PC-9 (cell line): ENCODE measurements at places on chromosomes 5 and 9.

GRCh38 chr9:99752417-99753109 is 69.1 kb upstream of the NR4A3 start:
- no peak for DNase-seq

- no peak for DNase-seq
Measured at GRCh38 chr5:113022661-113023060, 46.1 kb downstream of the DCP2 start.

GRCh38 chr5:154779105-154779504 is 23.9 kb downstream of the LARP1 start:
- no peak for DNase-seq

DNA sequence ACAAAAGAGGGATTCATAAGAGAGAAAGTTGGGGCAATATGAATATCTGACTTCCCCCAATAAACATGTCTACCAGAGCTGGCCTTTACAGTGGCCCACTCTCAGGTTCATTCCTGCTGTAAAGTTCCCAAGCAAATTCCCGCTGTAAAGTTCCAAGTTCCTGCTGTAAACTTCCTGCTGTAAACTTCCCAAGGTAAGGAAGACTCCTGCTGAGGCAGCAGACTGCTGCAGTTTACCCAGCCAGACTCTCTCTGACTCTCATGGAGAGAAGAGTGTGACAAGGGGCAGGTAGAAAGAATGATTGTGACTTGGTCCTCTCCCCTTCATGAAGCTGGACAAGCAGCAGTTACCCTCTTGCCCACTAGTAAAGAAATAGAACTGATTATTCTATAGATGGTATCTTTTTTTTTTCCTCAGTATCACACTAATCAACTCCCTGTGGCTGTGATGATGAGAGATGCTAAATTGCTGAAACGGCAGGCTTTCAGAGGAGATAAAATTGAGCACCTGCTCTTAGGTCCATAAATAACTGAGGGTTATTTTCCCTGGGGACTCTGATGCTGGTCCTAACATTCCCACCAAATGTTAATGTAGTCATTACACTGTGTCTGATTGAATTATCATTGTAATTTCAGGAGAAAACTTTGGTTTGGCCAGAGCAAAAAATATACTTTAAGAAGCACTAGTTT is 220.4 kb downstream of the PARP8 start:
- DNase-seq = no peak

DNA sequence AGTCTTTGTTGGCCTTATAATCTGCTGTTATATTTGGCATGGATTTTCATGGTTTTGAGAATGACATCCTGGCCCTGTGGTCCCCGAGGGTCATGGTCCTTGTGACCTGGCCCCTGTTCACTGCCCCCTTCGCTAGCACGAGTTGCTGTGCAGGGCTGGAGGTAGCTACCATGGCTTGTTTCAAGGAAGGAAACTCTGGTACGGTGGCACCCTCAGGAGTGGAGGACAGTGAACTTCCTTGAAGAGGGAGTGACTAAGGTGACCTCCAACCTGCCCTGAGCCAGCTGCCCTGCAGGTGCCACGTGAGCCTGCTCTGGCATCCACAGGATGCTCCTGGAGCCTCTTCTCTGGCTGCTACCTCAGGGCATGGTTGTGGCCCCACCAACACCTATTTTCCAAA is 62.1 kb downstream of the MTAP start:
- no peak for DNase-seq

- DNase-seq = no peak
Measured at GRCh38 chr5:175887463-175887862, 16.1 kb downstream of the CPLX2 start.

DNA sequence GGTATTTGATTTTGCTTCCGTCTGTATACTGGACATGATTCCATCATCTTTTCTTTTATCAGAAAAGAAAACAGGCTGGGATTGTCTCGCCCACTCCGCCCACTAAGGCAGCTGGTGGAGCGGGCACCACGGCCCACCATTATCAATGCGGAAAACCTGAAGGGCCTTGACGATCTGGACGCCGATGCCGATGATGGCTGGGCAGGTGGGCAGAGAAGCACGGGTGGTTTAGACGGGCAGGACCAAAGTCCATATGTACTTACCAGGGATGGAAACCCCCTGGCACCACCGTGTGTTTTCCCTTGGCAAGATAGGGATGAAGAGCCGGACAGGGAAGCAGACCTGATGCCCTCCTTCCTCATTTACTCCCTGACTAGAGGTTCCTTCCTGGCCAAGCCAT is 53.7 kb downstream of the PRRC2B start:
- DNase-seq = no peak

DNA sequence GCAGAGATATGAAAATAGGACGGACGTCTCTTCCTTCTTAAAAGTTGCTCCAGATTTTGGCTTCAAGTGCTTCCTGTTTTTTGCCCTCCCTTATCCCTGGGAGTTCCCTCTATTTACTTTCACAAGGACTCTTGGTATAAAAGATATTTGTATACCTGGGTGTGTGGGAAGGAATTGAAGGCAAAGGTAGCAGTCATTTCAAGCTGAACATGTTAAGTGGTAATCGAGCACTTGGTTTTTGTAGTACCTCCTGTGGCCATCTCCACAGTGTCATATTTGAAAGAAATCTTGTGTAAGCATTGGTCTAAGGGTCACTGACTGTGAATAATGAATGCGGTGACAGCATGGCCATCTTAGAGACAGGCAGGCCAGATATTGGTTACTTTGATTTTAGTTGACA is 593.6 kb downstream of the MTRR start:
- no peak for DNase-seq

DNA sequence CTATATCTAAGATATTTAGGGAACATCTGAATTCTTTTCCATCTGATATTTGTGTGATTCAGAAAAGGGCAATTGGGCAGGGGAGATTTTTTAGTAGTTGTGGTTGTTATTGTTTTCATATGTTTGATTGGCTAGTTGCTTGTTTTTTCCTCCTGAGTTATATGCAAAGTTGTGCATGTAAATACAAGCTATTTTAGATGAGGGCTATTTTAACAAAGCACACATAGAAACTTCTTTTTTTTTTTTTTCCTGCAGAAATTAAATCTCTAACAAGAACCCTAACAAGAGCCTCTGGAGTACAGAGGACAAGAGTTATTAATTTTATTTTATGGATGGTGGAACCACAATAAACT is 559.1 kb downstream of the CETN3 start:
- DNase-seq = no peak

DNA sequence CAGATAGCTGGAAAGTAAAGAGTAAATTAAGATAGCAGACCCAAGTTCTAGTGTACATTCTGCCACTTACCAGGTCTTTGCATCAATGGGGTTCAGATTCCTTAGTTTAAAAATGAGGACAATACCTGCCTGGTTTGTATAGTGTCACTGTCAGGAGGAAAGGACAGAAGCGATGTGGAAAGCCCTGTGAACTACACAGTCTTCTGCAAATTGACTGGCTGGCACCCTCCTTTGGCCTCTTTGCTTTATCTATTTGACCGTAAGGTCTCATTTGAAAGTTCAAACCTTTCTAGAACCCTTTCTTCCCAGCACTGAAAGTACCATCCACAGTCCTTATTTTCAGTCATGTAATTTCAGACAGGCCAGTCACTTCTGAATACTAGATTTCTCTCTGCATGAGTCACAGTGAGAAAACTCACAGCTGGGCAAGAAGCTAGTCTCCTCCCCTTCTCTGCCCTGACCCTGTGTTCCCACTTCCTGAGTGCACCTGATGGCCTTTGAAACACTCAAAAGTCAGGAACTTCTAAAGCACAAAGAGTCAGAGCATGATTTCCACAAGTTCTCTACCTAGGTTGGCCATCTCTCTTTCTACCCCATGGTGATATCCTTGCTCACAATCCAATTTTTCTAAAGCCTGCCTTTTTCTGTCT is 91.3 kb upstream of the RASEF start:
- DNase-seq = peak; percentile 39

DNA sequence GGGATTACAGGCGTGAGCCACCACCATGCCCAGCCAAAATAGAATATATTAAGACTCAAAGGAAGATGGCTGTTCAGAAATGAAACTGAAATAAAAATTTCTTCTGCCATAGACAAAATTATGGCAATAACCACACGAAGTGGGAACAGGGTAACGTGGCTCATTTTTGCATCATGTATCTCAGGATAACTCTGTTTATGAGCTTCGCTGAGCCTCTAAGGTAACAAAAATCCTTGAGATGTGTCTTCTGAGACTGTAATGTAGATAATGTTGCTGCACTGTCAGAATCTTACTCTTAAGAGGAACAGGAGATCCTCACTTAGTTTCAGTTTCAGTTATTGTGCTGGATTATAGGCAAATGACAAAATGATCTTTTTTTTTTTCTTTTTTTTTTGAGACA is 153.8 kb downstream of the GOLPH3 start:
- DNase-seq = no peak

- DNase-seq = no peak
Measured at GRCh38 chr9:30198463-30199309, 2185.8 kb upstream of the ACO1 start.

GRCh38 chr9:84975926-84976325 is 306.4 kb downstream of the NTRK2 start:
- peak; percentile 55 for DNase-seq

- DNase-seq = no peak
Measured at GRCh38 chr9:127520941-127521918, 69.9 kb downstream of the LRSAM1 start.

DNA sequence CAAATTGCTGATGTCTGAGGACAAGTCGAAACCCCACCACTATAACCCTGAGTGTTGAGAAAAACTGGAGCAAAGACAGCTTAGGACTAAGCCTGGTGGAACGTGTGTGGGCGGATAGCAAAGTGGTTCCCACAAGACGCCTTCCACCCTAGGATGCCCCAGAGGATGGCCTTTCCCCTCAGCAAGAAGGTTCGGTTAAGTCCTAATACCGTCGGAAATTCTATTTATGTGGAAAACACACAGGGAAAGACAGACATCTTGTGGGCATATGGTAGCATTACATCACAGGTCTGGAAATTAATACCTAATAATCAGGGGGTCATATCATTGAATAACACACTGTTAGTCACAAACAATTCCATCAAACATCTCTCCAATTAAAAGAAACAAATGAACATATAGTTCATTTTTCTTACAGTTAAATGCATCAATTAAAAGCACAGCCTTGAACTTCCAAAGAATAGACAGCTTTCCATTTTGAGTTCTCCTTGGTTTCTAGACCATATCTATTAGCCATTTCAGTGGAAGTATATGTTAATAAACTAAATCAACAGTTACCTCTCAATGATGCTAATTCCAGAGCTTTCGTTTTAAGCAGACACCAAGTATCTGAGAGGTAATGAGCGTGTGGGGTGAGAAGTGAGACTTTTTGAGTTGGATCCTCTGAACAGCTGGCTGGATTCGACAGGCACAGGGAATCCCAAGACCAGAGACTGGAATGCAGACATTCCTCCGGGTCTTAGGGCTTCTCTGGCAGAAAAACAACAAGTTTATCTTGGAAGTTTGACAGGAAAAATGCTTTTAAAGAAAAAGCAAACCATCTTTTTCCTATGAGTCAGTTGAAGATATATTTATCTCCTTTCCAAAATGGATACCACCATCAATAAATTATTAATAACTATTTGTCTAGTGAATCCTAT is 2.9 kb upstream of the ICE1 start:
- peak; percentile 67 for DNase-seq

- DNase-seq = no peak
Measured at GRCh38 chr5:6634306-6634705, 1.1 kb downstream of the SRD5A1 start.

GRCh38 chr5:160463740-160464465 is 42.2 kb downstream of the PTTG1 start:
- peak; percentile 72 for DNase-seq

GRCh38 chr5:99928490-99928889 is 606.7 kb upstream of the FAM174A start:
- no peak for DNase-seq

- no peak for DNase-seq
Measured at GRCh38 chr5:81187885-81188284, 45.2 kb upstream of the CKMT2 start.

DNA sequence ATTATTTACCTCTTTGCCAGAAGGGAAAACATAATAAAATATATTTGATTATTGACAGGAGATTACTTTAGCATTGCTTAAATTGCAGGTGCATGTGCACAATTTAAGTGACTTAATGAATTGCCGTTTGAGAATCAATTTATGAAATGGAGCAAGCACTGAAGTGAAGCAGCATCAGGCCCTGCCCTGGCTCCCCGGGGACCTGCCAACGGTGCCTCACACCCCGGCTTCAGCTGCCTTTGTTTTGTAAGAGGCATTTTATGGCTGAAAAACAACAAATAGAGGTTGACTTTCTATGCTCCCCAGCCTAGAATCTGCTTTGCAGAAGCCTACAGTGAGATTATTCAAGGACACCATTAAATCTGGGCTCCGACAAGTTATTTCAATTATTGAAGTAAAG is 359.1 kb upstream of the IRX4 start:
- no peak for DNase-seq

DNA sequence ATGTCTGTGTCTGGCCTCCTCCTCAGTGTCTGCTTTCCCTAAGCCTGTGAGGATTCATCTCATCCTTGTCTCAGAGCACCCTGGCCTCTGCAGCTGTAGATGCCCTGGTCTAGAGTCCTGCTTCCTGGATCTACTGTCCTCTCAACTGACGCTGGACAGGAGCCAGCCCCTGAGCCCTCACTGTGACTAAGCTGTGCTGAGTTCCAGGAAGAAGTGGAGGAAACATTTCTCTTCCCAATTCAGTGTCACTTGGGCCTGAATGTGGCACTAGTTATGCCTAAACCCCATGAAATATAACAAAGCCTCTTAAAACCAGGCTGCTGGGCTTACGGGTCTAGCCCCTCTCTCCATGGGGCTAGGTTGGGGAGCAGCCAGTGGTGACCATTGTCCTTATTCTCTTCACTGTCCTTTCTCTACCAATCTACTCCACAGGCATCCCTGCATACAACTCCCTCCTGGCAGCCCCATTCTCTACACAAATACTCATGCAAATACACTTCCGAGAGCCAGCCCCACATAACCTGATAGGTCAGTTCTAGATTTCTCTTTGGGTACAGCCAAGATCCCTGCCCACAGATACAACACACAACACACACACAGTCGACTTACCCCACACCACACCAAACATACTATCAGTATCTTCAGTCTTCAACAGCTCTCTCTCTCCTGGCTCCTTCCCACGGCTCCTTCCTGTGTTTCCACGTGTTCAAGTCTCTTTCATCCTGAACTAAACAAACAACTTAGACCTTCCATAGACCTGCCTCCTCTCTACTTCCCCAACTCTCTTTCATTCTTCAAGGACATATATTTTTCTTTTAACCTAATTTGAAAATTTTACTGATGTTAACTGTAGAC is 220.8 kb downstream of the SNX18 start:
- DNase-seq = peak; percentile 25

- no peak for DNase-seq
Measured at GRCh38 chr5:139061274-139061673, 136.9 kb downstream of the SIL1 start.

- no peak for DNase-seq
Measured at GRCh38 chr9:82021198-82021597, 32.6 kb downstream of the SPATA31D1 start.
